Stromal cell of bone marrow (primary cell): ENCODE measurements at places on chromosomes 2 and 18.

- peak; percentile 77 for DNase-seq
These were observed 1435.7 kb downstream of the LRP1B start for GRCh38 chr2:140695155-140695554.

- no peak for DNase-seq
These were observed 10.7 kb downstream of the CREB1 start for GRCh38 chr2:207540431-207540830.

DNA sequence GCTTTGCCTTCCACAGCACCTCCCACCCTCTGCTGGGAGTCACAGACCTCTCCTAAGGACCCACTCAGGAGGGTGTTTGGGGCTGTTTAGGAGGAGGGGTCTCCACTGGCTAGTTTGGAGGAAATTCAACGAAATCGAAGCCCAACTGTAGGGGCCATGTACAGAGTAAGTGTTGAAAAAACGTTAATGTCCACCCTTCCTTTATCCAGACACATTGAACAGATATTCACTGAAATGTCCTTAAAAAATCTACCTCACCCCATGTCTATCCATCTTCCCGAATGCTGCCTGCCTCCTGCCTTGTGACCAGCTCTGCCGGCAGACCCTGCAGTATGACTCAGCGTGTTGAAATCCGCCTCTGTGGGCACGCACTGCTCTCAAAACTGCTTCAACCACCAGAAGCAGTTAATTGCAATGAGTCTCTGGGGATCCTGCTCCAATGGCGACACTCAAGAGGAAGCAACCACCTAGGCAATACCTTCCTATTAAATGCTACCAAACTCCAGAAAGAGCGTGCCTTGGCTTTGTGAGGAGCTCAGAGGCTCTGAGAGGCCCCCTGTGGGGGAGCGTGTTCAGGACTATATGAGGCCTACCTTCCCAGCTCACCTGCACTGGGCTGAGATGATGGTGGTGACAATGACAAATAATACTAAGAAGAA lies 61.4 kb upstream of the RTN4 start:
- peak; percentile 89 for DNase-seq

DNA sequence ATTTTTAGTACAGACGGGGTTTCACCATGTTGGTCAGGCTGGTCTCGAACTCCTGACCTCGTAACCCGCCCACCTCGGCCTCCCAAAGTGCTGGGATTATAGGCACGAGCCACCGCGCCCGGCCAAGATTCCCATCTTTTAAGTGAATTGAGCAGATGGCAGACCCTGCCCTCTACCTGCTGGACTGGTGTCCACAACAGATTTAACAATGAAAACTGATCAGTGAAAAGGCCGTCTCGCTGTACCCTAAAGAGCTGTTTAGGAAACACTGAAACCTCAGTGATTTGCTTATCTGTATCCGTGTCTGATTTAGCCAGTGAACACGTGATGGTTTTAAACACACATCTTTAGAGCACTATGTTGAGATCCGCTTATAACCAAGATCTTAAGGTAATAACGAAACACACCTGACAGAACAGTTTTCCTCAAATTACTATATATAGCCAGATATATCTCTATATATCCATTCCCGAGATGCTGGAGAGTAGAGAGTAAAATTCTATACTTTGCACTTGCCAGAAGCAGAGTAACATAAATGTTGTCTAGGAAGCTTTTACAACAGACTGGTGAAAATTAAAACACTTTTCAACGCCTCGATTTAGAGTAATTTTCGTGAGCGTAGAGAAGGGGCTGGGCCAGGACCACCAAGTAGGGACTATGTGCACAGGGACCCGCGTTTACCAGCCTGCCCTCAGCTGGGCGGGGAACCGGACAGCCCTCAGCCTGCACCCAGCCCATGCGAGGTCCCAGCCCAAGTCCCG lies 594 bp downstream of the FAM161A start:
- DNase-seq = peak; percentile 15

- peak; percentile 64 for DNase-seq
These were observed 222.8 kb downstream of the SOX11 start for GRCh38 chr2:5914811-5915611.
